ENCODE measurements at places on chromosomes 4 and X.

GRCh38 chr4:3177426-3177825, 71.5 kb upstream of the MSANTD1 start:
- no peak for DNase-seq

DNA sequence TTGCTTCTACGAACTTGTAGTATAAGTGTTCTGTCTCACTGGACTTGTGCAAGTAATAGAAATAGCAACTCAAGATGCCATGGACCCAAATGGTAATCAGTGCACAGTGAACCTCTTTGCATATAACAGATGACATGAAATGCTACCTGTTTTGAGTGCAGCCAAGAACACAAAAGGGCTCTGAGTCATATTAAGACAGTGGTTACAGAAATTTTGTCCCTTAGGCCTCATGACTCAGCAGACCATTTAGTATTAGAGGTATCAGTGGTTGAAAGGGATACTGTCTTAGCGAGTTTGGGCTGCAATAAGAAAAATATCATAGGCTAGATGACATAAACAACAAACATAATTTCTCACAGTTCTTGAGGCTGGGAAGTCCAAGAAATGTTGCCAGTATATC, 502.9 kb upstream of the PCDH10 start:
- no peak for DNase-seq

DNA sequence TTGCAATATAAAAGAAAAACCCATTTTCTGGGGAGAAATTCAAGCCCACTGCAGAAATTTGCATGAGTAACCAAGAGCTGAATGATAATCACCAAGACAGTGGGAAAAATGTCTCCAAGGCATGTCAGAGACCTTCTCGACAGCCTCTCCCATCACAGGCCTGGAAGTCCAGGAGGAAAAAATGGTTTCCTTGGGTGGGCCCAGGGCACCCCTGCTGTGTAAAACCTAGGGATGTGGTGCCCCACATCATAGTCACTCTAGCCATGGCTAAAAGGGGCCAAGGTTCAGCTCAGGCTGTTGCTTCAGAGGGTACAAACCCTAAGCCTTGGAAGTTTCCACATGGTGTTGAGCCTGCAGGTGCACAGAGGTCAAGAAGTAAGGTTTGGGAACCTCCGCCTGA, 108.4 kb downstream of the FAT4 start:
- no peak for DNase-seq

GRCh38 chr4:6905516-6906445, 3.8 kb upstream of the TBC1D14 start:
- DNase-seq: no peak

- no peak for DNase-seq
Measured at GRCh38 chrX:148270499-148270898, 229.9 kb upstream of the AFF2 start.

- DNase-seq: no peak
Measured at GRCh38 chr4:77450006-77450405, 155.6 kb upstream of the CXCL13 start.

- DNase-seq: no peak
Measured at GRCh38 chrX:134998246-134998645, 7.5 kb downstream of the SMIM10 start.

DNA sequence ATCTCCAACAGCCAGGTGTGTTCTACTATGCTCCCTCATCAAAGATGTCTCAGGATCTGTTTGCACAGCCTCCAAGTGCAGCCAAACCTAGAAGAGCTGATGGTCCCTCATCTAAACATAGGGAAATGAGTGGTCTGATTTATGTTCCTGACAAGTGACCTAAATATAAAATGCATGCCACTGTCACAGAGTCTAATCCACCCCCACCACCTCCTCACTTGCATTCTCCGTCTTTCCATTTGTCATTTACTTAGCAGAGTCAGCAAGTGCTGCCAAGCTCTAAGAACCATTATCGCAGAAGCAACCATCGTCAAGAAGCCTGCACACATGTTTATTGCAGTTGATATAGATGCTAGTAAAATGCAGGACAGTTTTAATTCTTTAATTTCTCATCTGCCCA, 33.1 kb upstream of the VCX3A start:
- DNase-seq: no peak

DNA sequence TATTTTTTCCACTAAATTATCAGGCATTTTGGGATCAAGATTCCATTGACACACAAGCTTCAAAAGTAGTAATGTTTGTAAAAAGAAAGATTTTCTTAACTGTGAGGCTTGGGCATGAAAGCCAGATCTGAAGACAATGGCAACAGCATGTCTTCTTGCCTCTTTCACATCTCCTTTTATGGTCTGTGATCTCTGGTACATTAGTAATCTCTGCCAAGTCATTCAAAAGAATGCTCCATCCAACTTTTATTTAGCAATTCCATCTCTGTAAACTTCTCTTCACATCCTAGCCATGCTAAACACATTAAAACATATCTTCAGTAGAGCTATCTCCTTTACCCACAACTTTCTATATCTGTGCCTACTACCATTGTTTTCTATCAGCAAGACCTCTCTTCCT, 465.4 kb downstream of the FAT4 start:
- DNase-seq: no peak

GRCh38 chrX:111823128-111823527, 52.9 kb upstream of the TRPC5OS start:
- DNase-seq: no peak

- no peak for DNase-seq
Measured at GRCh38 chr4:52914051-52914605, 52.0 kb downstream of the RASL11B start.

- DNase-seq: no peak
Measured at GRCh38 chr4:4259484-4260100, 11.6 kb upstream of the TMEM128 start.

DNA sequence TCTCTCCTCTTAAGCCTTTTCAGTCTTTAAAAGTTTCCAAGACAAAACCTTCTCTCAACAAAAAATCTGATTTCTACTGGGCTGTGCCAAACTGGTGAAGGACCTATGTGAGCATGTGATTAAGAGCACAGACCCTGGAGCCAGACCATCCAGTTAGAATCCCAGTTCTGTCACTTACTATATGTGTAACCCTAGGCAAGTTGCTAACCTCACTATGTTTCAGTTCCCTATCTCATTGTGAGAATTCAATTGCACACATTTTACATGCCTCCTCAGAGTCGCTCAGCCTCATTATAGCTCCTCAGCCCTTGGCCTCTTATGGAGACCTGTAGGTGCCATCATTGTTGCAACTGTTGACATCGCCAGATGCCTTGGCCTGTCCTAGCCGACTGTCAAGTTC, 54.1 kb upstream of the VEGFD start:
- no peak for DNase-seq

DNA sequence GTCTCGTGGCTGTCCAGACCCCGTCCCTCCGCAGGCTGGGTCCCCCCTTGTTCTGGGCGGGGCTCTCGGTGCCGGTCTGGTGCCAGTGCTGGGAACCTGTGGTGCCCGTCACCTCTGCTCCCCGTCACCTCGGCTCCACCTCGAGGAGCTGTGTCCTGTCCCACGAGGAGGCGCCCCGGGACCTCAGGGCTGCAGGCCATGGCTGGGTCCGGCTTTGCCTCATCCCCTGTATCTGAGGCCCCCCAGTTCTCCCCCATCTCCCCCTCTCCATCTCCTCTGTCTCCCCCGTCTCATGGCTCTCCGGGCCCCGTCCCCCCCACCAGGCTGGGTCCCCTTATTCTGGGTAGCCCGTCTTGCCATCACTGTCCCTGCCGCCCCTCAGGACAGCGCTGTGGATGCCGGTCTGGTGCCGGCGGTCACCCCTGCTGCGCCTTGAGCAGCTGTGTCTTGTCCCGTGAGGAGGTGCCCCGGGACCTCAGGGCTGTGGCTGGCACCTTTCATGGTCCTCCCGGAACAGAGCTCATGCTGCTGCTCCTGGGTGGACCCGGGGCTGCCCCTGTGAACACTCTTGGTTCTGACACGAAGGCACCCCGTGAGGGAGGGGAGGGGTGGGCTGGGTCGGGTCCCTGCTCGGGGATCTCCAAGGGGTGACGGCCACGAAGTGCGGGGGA, 13.4 kb upstream of the GTPBP6 start:
- DNase-seq: no peak
